ENCODE measurements at places on chromosomes 13 and 19.
A peak's percentile ranks its signal among the peaks of the same experiment; 100 is the strongest.

GRCh38 chr19:55777528-55777927 lies 8.6 kb downstream of the RFPL4AL1 start:
- no peak for DNase-seq

DNA sequence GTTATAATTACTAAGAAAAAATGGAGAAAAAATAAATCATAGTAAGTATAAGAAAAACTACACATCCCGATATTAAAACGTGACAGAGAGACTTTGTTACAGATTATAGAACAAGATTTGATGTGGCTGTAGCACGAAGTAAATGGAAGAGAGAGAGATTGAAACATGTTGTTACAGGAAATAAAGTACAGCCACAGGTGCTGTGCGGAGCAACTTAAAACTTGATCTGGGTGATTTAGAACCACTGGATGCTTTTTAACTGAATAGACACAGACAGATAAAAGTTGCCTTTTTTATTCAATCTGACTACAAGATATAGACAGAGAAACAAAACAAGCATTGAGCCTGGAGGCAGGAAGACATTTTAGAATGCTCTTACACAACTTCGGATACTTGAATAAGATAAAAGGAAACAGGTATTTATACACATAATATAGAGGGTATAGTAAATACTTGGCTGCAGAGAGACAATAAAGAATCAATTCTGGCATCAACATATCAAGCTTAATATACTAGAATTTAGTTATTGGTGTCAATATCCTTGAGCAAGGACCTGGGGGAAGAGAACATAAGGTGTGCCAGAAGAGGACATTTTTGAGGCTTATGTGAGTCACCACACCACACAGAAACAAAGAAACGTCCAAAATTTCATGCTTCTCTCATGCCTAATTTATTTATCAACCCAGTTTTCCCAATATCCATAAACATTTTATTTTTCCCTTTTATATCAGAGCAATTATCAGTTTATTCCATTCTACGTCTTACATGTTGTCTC lies 548.5 kb downstream of the SLITRK1 start:
- peak; percentile 16 for DNase-seq

DNA sequence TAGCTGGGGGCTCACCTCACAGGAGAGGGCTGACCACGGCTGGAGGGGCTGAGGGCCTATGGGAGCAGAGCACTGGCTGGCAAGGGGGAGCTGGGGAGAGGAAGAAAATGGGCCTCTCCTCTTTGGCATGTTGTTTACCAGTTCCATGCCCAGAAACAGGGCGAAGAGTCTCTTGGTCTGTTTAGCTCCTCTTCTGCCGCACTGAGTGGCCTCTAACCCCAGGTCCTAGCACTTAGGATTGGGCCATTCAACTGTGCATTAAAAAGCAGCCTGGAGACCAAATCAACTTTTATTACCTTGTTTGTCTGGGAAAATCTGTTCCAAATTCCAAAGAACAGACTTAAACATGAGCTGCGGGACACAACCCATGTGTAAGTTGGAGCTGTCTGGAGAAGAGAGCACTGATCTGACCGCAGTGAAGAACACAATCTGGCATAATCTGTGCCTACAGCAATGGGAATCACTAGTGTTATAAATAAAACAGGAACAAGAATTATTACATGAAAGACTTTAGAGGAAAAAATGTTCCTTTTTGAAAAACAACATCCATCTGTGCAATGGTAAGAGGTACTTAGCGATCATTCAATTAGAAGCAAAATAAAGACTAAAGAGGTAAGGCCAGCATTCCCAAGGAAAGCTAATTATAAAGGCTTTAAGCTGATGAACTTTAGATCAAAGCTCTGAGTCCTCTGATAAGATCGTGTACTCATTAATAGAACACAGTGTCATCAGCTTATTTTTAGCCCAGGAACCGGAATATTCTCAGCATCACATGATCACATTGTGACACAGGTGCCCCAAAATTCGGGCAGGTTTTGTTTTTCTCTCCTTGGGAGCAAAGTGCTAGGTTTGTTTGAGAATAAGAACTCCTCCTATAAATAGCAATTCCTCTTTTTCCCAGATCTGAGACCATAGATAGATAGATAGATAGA lies 243.2 kb downstream of the COL4A1 start:
- no peak for DNase-seq

- peak; percentile 96 for DNase-seq
Observed at GRCh38 chr19:48445256-48445605, 552 bp upstream of the GRWD1 start.

DNA sequence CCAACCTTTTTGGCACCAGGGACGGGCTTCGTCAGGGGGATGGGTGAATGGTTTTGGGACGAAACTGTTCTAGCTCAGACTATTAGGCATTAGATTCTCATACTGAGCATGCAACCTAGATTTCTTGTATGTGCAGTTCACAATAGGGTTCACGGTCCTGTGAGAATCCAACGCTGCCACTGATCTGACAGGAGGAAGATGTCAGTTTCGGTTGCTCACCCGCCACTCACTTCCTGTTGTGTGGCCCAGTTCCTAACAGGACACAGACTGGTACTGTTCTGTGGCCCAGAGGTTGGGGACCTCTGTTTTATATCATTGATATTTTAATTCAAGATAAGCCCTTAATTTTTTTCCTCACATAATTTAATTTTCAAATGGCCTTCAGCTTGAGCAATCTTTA lies 26.7 kb upstream of the TDRD3 start:
- DNase-seq = no peak

DNA sequence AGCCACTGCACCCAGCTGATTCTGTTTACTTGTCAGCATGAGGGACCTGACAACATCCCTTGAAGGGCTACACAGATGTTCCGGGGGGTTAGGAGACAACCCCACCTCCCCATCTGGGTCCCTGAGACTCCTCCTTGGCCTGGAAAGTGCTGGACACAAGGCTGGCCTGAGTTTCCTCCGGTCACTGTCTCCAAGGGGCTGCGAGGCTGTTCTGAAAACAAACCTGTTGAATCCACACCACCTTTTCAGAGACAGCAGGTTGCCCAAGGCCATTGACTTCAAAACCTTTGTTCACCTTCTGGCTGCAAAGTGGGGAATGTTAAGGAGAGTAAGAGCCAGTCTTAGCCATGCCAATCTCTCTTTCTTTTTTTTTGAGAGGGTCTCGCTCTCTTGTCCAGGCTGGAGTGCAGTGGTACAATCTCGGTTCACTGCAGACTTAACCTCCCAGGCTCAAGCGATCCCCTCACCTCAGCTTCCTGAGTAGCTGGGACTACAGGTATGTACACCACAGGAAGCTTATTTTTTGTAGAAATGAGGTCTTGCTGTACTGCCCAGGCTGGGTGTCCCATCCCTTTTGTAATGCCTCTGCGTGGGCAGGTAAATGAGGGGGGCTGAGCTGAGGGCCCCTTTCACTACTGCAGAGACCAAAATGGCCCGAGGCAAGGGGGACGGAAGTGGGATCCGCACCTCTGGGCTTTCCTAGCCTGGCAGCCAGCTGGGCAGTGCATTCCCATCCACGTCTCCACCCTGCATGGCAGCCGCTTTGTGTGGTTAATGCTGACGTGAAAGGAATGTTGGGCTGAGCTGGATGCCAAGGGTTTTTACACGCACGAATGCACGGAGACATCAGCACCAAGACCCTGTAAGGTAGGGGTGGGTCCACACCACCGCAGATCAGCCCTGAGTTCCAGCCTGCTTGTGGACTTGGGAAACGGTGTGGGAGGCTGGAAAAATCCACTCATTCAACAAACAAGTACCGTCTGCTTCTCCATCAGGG lies 1.9 kb upstream of the ZNF628 start:
- no peak for DNase-seq

DNA sequence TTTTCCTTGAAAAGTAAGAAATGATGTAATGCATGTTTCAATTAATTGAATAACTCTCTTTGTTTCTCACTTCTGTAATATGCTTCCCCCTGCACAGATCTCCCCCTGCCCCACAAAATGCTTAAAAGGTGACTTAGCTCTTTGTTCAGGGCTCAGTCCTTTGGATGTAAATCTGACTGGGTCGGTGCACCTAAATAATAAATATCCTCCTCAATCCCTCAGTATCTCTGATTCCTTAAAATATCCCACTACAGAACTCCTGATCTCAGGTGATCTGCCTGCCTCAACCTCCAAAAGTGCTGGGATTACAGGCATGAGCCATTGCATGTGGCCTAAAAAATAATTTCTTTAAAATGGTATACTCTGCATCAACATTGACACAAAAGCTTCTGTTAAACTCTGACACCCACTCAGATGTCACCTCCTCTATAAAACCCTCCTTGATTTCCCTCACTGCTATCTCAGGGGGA lies 107.0 kb downstream of the ZNF429 start:
- no peak for DNase-seq

GRCh38 chr19:37127999-37128820 lies 44.3 kb downstream of the ZNF585A start:
- DNase-seq = peak; percentile 5

DNA sequence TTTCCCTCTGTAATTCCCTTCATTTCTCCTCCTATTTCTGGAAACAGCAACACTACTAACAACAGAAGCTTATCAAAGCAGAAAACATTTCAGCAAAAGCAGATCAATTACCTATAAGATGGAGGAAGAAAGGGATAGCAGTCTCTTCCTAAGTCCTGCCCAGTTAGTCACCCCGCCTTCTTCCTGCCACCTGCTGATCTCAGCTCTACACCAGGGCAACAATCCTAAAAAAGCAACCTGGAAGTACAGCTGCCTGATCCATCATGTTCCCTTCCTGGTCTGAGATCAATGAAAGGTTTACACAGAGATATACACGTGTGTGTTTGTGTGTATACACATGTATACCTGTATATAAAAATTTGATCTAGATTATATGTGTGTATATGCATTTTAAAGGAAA lies 59.4 kb downstream of the TSC22D1 start:
- DNase-seq = no peak

Data from fibroblast of mammary gland (primary cell).